Pancreas (tissue), 10 donors: ENCODE measurements at places on chromosomes 7 and 10. TPM values are rescaled to one million over a fixed set of nuclear protein-coding genes. Genes with fewer than 3 reads are reported as not detected.
A peak's percentile ranks its signal among the peaks of the same experiment; 100 is the strongest.

DNA sequence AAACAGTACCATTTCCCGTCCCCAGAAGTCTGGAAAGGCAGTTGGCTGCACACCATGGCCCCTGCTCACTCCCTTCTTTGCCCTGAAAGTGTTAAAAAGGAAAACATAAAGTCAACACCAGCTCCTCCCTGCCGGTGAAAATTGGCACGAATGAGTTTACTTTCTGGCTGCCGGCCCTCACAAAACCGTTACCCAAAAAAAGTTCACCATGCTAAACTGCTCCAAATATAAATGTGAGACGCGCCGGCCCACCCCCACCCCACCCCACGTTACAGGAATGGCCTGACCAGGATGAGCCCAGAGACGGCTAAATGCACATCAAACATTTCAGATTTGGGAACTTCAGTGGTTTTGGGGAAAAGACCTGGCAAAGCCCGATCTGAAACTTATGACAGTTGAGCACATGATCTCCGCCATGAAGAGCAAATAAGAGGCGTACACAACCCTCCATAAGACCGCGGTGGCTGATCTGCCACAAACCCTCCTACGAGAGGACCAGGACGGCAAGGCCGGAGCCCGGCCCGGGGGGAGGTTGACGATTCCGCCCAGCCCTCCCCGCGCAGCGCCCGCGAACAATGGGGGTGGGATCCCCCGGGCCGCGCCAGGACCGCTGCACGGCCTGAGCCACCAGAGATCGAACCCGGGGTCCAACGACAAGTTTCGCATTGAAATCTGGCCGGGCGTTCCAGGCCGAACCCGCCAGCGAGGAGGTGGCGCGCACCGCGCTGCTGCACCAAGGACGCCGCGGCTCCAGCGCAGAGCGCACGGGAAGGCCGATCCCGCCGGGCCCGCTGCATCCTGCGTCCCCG lies 952 bp downstream of the DIP2C start:
- H3K4me3 ChIP-seq: peak overlapping the region; percentile 57
- DNase-seq: peak; percentile 39
- no peaks in the 10 kb centered on the region for H3K36me3 ChIP-seq
- no peaks in the 10 kb centered on the region for H3K4me1 ChIP-seq
- peak overlapping the region; percentile 80 for H3K27ac ChIP-seq

DNA sequence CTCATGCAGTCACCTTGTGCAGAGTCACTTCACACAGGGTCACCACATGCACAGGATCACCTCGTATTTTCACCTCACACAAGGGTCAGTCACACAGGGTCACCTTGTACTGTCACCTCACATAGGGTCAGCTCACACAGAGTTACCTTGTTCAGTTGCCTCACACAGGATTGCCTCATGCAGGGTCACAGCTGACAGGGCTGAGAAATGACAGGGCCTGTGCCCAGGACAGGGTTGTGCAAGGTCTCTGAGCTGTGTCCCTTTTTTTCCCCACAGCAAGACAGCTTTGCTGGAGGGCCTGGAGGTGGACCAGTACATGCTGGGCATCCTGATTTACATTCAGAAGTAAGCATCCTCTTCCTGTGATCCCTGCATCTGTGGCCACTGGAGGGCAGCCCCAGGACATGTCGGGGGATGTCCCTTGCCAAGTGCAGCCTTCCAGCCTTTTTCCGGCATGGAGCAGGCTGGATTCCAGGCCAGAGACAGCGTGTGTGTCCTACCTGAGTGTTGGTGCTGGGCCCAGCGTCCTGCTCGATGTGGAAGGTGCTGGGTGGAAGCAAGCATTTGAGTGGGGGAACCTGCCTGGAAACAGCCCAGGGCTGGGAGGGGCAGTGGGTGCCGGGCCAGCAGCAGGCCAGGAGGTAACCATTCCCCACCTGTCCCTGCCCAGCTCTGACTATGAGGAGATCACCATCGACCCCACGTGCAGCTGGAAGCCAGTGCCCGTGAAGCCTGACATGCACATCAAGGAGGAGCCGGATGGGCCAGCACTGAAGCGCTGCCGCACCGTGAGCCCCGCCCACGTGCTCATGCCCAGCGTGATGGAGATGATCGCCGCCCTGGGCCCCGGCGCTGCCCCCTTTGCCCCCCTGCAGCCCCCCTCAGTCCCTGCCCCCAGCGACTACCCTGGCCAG lies 16.3 kb downstream of the ZMIZ2 start:
- peaks cover 69% of the 10 kb centered on the region for H3K36me3 ChIP-seq
- no peak overlapping the region for H3K27ac ChIP-seq
- H3K4me3 ChIP-seq: no peak overlapping the region
- no peaks in the 10 kb centered on the region for H3K27me3 ChIP-seq

GRCh38 chr10:100081075-100082001 lies at the start of gene CPN1:
TSS of gene CPN1 (minus strand) at chr10:100081869. CDS start at chr10:100081625, 244 bp downstream.
- no peaks in the 10 kb centered on the region for H3K27me3 ChIP-seq
- no peaks in the 10 kb centered on the region for H3K36me3 ChIP-seq
- H3K4me1 ChIP-seq: no peaks in the 10 kb centered on the region
- no peak within 1 kb of the TSS for H3K4me3 ChIP-seq

DNA sequence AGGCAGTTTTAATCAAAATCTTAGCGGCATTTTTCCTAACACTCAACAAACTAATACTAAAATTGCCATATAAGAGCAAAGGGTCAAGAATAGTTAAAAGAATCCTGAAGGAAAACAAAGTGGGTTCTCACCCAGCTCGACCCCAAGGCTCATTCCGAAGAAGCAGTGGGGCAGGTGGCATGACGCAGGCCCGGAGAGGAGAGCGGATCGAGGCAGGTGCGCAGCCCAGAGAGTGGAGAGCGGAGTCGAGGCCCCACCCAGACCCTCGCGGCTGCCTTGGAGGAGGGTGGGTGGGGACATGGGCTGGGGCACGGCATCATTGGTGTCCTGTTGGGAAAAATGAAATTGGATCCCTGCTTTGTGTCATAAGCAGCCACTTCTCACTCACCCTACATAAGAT lies 109.8 kb downstream of the INPP5A start:
- no peak overlapping the region for H3K4me3 ChIP-seq
- no peaks in the 10 kb centered on the region for H3K4me1 ChIP-seq
- no peak overlapping the region for H3K27ac ChIP-seq
- H3K36me3 ChIP-seq: no peaks in the 10 kb centered on the region
- no peaks in the 10 kb centered on the region for H3K27me3 ChIP-seq

GRCh38 chr10:72134785-72135767 lies 46.7 kb upstream of the SPOCK2 start:
- no peaks in the 10 kb centered on the region for H3K27me3 ChIP-seq
- no peak for DNase-seq
- H3K36me3 ChIP-seq: no peaks in the 10 kb centered on the region
- H3K27ac ChIP-seq: no peak overlapping the region

GRCh38 chr10:50453940-50454339 lies 169.8 kb downstream of the SGMS1 start:
- H3K27ac ChIP-seq: no peak overlapping the region
- peaks cover 3% of the 10 kb centered on the region for H3K4me1 ChIP-seq
- DNase-seq: no peak
- no peaks in the 10 kb centered on the region for H3K36me3 ChIP-seq
- no peak overlapping the region for H3K4me3 ChIP-seq

DNA sequence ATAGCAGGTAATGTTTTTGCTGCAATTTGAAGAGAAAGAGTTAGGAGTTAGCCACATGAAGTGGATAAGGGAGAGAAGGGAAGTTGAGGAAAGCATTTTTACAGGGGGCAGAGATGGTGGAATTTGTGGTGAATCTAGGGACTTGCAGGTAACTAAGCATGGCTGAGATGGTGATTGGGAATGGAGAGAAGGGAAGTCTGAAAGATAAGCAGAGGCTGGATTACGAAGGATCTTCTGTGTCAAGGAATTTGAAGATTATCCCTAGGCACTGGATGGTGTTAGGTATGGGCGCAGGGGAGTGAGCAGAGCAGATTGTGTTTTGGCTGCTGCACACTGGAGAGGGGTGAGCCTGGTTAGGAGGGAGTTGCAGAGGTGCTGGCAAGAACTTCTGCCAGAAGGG lies 25.3 kb downstream of the ZRANB1 start:
- H3K27me3 ChIP-seq: no peaks in the 10 kb centered on the region
- no peaks in the 10 kb centered on the region for H3K4me1 ChIP-seq
- H3K36me3 ChIP-seq: peaks cover 7% of the 10 kb centered on the region
- no peak overlapping the region for H3K4me3 ChIP-seq
- no peak for DNase-seq

- no peak overlapping the region for H3K27ac ChIP-seq
- H3K4me1 ChIP-seq: peaks cover 7% of the 10 kb centered on the region
- no peak for DNase-seq
- H3K4me3 ChIP-seq: no peak overlapping the region
- no peaks in the 10 kb centered on the region for H3K36me3 ChIP-seq
Measured at GRCh38 chr7:95028683-95029082, 121.3 kb downstream of the PPP1R9A start.

DNA sequence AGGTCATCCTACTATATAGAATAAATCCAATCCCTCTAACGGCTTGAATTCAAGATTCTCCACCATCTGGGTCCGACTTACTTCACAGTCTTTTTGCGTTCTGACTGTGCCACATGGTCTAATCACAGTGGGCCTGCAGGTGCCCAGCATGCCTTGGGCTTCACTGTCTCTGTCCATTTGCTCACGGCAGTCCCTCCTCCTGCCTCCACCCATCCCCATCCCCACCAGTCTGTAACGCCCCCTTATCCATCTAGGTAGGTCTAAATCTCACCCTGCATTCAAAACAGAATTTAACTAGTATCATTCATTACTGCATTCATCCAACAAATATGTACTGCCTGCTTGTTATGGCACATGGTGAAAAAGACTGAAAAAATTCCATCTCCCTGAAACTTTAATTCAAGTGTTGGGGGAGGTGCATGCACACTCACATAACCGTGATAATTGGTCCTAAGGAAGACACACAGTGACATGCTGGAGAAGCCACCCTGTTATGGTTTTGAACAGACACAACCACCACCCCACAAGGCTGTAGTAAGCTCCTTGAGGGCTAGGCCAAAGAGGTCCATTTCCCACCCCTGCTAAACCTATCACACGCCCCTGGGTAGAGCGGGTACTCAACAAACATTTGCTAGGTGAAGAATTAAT lies 24.2 kb downstream of the SORBS1 start:
- no peaks in the 10 kb centered on the region for H3K36me3 ChIP-seq
- H3K27ac ChIP-seq: no peak overlapping the region
- no peaks in the 10 kb centered on the region for H3K4me1 ChIP-seq
- DNase-seq: no peak
- no peak overlapping the region for H3K4me3 ChIP-seq

GRCh38 chr10:133039107-133039802 lies 48.5 kb upstream of the ADGRA1 start:
- no peak overlapping the region for H3K27ac ChIP-seq
- H3K36me3 ChIP-seq: no peaks in the 10 kb centered on the region
- no peaks in the 10 kb centered on the region for H3K4me1 ChIP-seq

GRCh38 chr7:55021053-55021452 lies 2.2 kb downstream of the EGFR start:
- no peak for DNase-seq
- H3K27ac ChIP-seq: no peak overlapping the region
- H3K4me1 ChIP-seq: peaks cover 10% of the 10 kb centered on the region
- no peaks in the 10 kb centered on the region for H3K36me3 ChIP-seq
- H3K4me3 ChIP-seq: no peak overlapping the region

DNA sequence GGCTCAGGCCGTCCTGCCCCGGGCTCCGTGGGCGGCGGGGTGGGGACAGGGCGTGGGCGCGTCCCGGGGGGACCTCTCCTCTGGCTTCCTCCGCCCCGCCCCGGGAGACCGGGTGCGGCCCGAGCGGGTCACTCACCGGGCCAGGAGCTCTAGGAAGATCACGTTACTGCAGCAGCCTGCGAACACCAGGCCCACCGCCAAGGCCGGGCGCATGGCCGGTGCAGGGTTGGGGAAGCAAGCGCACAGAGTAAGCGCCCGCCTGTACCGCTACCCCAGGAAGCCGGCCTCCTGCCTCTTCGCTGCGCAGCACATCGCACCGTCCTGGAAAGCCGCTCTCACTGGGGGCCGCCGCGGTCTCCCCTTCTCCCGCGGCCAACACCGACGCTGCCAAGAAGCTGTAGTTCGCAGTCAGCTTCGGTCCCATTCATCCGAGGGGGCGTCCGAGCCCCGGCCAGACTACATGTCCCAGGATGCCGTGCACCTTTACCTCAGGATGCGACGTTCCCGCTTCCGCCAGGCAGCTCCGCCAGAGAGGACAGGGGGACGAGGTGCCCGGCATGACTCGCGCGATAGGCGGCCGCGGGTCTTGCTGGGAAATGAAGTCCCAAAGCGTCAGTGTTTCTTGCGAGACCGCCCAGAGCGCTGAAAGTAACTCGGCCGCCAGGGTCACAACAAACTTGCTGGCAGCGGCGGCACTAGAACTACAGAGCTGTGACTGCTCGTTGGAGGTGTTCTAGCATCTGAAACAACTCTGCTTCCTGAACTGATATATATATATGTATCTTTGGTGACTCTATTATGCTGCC lies at the start of gene SLC35B4:
SLC35B4 (minus strand) TSS at position 392 of the 806 bp plus-strand sequence; CDS start at position 213, 179 bp downstream.
- H3K4me3 ChIP-seq: peak within 1 kb of the TSS; percentile 87
- H3K36me3 ChIP-seq: no peaks in the 10 kb centered on the region

DNA sequence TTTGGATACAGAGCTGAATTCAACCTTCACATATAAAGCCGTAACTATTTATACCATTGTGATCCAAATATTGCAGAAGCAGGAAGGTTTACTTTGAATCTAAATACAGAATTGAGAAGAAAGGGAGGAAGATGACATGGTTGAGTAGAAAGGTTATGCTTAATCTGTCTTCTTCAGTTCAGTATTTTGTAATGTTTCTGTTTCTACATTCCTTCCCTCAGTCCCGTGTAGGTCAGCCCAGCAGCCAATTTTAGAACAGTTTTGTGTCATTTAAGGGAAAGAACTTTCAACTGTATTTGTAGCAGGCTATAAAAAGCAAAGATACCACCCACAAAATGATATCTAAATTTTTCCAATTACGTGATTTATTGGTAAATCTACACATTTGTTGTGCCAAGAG lies 97.4 kb downstream of the CPED1 start:
- H3K27me3 ChIP-seq: no peaks in the 10 kb centered on the region
- H3K4me1 ChIP-seq: no peaks in the 10 kb centered on the region
- no peak overlapping the region for H3K4me3 ChIP-seq
- H3K27ac ChIP-seq: no peak overlapping the region

GRCh38 chr7:30090111-30090510 lies 44.7 kb upstream of the MTURN start:
- no peak for DNase-seq
- no peaks in the 10 kb centered on the region for H3K27me3 ChIP-seq
- H3K27ac ChIP-seq: no peak overlapping the region
- no peaks in the 10 kb centered on the region for H3K36me3 ChIP-seq
- no peaks in the 10 kb centered on the region for H3K4me1 ChIP-seq

The THNSL1 gene
- polyA plus RNA-seq: 2.9 TPM

The MMRN2 gene
- polyA plus RNA-seq: 5.2 TPM

The SLC26A3 gene
- polyA plus RNA-seq: 0.34 TPM

The CC2D2B gene
- 0.38 TPM for polyA plus RNA-seq

The SLC16A12 gene
- 6.0 TPM for polyA plus RNA-seq
